ENCODE measurements at places on chromosomes 4 and X.

DNA sequence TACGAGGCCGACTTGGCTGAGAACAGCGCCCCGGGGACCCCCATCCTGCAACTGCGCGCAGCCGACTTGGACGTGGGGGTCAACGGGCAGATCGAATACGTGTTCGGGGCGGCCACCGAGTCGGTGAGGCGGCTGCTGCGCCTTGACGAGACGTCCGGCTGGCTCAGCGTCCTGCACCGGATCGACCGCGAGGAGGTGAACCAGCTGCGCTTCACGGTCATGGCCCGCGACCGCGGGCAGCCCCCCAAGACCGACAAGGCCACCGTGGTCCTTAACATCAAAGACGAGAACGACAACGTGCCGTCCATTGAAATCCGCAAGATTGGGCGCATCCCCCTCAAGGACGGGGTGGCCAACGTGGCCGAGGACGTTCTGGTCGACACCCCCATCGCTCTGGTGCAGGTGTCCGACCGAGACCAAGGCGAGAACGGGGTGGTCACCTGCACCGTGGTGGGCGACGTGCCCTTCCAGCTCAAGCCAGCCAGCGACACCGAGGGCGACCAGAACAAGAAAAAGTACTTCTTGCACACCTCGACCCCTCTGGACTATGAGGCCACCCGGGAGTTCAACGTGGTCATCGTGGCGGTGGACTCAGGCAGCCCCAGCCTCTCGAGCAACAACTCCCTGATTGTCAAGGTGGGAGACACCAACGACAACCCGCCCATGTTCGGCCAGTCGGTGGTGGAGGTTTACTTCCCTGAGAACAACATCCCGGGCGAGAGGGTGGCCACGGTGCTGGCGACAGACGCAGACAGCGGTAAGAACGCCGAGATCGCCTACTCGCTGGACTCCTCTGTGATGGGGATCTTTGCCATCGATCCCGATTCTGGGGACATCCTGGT is 2.4 kb downstream of the PCDH7 start:
- peak; percentile 45 for DNase-seq

DNA sequence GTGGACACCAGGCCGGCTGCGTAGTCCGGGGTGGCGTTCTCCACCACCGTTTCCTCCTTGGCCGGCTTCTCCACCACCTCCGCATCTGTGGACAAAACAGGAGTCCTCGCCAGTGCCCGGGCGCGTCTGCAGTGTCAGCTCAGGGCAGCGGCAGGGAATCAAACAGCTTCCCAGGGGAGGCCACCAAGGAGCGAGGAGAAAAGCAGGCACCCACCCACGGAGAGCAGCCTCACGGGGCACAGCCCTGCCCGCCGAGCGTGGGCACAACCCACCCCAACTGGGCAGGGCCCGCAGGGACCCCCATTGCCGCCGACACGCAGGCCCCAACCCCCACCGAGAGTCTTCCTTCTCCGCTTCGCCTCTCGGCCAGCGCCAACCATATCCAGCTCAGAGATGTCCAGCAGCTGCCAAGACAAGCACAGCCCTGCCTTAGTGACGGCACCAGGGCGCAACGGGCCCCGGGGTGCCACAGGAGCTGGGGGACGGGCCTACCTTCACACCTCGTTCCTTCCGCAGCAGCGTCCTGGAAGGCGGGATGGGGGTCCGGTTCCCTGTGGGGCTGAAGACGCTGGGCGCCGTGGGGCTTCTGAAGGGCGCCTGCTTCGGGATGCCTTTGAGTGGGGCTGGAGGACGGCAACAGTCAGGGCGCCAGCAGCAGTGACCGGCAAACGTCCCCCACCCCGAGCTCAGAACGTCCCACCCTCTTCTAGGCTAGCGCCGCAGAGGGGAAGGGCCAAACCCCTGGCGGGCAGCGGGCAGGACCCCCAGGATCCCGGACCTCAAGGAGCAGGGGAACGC is 22.8 kb downstream of the NELFA start:
- DNase-seq = no peak

GRCh38 chr4:102268355-102268754 is 76.9 kb downstream of the SLC39A8 start:
- DNase-seq = no peak

- no peak for DNase-seq
Measured at GRCh38 chr4:105650190-105650589, 58.3 kb downstream of the INTS12 start.

DNA sequence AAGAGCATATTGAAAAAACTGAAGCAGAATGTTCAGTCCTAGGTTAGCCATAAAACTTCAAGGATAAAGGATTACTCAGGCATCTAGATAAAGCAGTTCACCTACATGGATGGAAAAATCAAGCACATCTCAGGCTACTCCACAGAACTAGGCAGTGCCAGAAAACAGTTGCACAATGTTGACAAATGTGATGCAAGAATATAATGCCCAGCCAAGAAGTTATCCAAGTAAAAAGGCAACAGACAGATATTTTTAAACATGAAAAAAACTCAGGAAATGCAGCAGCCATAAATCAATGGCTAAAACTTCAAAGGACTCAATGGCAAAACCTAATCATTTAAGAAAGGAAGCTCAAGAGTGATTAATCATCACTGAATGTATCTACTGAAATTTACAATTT is 456.0 kb upstream of the FAM241A start:
- no peak for DNase-seq

- no peak for DNase-seq
Measured at GRCh38 chrX:15683193-15683592, 18.6 kb upstream of the CLTRN start.

GRCh38 chr4:3225071-3225850 is 23.7 kb upstream of the MSANTD1 start:
- peak; percentile 17 for DNase-seq

DNA sequence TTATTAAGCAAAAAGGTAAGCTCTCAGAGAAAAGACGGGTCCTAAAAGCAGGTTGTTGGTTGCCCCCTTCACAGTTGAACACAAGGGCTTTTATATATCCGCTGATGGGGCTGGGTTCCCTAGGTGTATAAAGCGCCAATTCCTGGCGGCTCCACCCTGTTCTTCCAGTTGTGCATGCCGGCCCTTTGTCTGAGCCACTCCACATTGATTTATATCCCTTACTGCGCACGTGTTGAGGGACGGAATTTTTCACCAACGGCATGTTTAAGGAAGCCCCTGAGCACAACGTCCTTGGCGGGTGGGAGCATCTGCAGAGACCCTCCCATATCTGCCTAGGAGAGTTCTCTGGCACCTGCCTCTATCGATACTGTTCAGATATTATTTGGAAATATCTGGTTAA is 135.7 kb downstream of the DTHD1 start:
- no peak for DNase-seq

DNA sequence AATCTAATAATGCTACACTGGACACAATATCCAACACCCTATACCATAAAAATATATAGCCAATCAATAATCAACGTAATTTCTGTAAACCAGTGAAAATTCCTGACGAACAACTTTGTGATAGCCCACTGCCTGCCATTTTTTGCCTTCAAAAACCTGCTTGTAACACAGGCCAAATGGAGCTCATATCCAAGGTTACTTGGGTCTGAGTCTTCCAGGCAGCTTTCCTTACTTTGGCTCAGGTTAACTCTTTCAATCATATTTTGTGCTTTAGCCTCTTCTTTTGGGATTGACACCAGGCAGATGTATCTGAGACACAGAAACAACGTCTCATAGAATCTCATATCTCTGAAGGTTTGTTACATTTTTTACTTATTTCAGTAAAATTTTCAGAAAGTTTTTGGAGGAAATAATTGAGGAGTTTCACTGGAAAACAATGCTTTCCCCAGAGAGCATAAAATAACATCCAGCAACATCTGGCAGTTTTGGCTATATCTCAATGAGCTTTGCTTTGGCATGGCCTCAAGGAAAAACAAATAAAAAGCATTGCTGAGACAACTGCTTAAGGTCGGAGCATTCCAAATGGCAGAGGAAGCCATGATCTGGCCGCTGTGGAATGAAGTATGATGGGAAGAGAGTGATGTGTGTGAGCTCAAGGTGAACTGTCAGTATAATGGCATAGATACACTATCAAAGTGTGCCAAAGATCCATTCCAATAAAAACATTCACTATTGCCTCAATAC is 162.9 kb upstream of the SPIN4 start:
- peak; percentile 57 for DNase-seq

DNA sequence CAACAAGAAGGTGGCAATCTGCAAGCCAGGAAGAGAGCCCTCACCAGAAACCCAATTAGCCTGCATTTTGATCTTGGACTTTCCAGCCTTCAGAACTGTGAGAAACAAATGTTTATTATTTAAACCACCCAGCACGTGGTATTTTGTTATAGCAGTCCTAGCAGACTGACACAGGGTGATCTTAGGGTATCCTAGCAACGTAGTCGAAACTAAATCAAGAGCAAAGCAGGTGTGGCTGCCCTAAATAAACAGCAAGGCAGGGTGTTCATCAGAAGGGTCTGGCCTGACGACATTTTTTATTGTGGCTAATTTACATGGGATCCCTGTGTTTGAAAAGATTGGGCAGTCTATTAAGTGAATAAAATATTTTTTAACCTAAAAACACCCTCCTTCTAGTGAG is 198.8 kb downstream of the VEGFC start:
- no peak for DNase-seq

GRCh38 chr4:53541577-53542206 is 49.6 kb downstream of the LNX1 start:
- DNase-seq = no peak

- peak; percentile 82 for DNase-seq
Measured at GRCh38 chrX:63784902-63785707, at the start of gene ARHGEF9. Gene ARHGEF9, minus strand, starts transcription at chrX:63785214. Its CDS starts 69 bp downstream, at chrX:63785145.

DNA sequence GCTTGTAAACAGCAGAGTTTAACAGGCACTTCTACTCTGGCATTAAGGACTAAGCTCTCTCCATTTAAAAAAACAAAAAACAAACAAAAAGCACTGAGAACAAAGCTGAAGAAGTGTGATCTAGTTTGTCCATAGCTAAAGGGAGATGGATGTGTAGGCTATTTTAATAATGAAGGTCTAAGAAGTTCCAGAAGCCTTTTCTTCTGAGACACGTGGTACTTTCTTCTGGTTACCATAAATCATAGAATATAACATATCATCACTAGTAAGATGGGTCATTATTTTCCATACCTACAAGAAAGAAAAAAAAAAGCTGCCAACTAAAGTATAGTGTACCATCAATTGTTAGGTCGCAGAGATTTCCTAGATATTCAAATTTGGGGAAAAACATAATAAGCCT is 722 bp upstream of the NBDY start:
- no peak for DNase-seq

DNA sequence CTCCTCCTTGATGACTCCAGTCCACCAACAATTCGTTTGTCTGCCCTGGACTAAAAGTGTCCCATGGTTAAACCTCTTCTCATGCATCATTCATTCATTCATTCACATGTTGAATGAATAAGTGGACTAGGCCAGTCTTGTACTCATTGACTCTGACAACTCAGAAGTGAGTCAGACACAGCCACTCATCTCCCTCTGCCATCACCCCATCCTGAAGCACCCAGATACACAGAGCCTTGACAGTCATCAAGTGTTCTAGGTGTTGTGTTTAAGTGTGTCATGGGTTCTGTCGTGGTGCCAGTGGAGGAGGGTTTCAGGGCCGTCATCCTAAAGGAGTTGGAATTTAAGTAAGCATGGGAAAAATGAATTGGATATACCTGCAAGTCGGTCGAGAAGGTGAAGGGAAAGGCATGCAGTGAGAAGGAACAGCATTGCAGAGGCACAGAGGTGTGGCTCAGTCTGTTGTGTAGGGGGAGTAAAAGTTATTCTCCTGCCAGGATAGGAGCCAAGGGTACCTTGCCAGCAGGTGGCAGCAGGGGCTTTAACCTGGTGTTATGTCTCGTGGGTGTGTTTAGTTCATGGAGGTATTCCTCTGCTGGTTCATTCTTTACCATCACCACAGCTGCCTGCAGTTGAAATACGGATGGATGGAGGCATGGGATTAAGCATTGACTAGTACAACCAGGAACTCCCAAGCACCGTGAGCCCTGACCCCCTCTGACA is 18.3 kb downstream of the MAGED2 start:
- no peak for DNase-seq
